Fibroblast of skin of scalp (primary cell): ENCODE measurements at places on chromosomes 11 and 22.

- peak; percentile 12 for DNase-seq
Observed at GRCh38 chr22:19398206-19398605, 33.3 kb downstream of the HIRA start.

GRCh38 chr11:17428925-17429324 is 40.5 kb upstream of the KCNJ11 start:
- DNase-seq: no peak

GRCh38 chr22:22431271-22432220 is 77.0 kb downstream of the ZNF280B start:
- peak; percentile 47 for DNase-seq

- no peak for DNase-seq
Observed at GRCh38 chr11:128550261-128550821, 37.0 kb downstream of the ETS1 start.

- DNase-seq: no peak
Observed at GRCh38 chr22:50739279-50739691, 1.3 kb downstream of the ACR start.

GRCh38 chr11:76654298-76654851 is 16.2 kb downstream of the LRRC32 start:
- DNase-seq: peak; percentile 87

DNA sequence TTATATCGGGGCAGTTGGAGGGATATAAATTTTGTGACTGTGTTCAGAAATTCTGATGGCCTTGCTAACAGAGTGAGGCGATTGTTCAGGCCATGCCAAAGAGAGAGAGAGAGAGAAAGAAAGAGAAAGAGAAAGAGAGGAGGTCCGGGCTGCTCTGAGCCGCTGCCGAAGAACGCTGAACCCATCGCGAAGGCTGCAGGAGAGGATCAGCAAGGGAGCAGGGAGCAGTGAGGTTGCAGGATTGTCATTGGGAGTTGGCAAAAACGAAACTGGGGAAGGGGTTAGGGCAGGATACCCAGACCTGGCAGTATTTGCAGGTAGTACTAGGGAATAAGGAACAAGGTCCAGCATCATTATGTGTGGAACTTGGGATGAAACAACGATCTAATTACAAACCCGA is 537.1 kb downstream of the INSC start:
- no peak for DNase-seq

GRCh38 chr11:71251761-71252268 is 562 bp downstream of the SHANK2 start:
- DNase-seq: peak; percentile 5

GRCh38 chr11:12897390-12897789 is 111.7 kb upstream of the RASSF10 start:
- DNase-seq: no peak

DNA sequence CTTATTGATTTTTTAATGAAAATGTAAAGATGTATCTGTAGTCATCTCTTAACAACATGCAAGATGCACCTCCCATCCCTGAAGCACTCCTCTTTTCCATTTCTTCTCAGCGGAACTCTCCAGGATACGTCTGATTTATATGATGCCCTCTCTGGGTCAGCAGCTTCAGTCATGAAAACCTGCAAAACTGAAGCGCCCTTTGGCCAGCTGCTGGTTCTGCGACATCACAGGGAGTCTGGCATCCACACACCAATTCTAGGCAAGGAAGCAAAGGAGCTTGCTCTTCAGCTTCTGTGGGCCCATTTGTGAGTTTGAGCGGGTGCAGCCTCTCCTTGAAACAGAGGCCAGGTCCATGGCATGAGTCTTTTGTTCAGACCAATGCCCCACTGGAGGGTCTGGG is 1253.3 kb downstream of the TBC1D22A start:
- no peak for DNase-seq

GRCh38 chr11:109267293-109268095 is 154.5 kb upstream of the C11orf87 start:
- DNase-seq: no peak

DNA sequence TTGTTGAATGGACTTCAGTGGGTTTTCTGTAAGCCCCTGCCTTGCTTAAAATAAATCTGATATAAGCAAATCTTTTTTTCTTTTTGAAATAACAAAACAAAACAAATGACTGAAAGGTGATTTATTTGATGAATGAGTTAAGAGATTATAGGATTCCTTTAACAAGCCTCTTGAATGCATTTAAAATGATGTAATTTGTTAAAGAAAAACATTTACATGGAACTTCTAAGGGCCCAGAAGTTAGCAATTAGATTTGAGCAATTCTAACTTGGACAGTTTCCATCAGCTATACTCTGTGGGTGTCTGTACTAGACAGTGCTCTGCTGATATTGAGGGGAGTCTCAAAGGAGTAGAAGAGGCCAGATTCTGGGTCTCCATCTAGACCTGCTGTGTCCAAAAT is 143.5 kb upstream of the RAG2 start:
- no peak for DNase-seq

GRCh38 chr11:129375751-129376657 is at the start of gene BARX2:
Gene BARX2, plus strand, starts transcription at chr11:129375848. Its CDS starts 188 bp downstream, at chr11:129376036.
- peak; percentile 55 for DNase-seq

GRCh38 chr11:110951950-110952503 is 239.8 kb upstream of the ARHGAP20 start:
- no peak for DNase-seq

- DNase-seq: no peak
Observed at GRCh38 chr11:42625757-42626665, 685.8 kb upstream of the API5 start.

DNA sequence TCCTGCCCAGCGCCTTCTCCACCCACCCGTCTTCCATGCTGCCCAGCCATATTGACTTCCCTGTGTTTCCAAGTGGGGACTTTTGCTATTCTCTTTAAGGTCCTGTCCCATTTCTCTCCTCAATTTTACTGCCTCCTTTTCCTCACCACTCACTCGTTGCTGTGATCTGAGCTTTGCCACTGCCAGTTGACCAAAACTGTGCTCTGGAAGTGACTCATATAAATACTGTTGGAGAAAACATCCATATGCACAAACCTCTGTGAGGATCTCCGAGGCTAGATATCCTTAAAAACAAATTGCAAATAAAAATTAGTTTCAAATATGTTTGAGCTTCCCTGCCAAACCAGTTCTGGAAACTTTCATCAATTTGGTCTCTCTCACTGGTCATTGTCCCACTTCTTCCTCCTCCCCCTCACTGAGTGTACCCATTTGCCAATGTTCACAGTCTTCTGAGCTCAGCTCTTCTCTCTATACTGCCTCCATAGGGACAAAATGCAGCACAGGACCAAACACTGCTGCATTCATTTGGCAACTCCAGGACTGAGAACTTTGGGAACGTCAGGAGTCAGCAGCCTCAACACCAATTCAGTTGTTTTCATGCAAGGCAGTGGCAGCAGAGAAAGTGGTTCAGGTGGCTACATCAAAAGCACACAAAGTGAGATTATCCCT is 34.0 kb upstream of the MMP13 start:
- peak; percentile 27 for DNase-seq

GRCh38 chr11:120044011-120044675 is 93.8 kb downstream of the TRIM29 start:
- no peak for DNase-seq

GRCh38 chr22:19522190-19522880 is 1.9 kb downstream of the CLDN5 start:
- DNase-seq: no peak

DNA sequence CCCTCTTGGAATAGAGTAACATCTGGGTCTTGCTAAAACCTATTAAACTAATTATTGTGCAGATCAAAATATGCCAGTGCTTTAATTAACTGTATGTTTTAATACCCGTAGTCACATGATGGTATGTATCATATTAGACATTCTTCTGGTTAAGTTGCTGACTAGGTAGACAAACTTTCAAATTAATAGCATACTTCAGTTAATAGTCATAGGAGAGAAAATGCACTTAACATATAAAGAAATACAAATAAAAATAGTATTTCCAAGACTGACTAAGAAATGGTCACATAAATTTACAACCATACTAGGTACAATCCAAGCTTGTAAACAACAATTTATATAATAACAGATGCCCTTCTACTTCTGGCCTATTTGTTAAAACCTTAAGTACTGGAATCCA is 7.6 kb upstream of the EXPH5 start:
- peak; percentile 25 for DNase-seq

DNA sequence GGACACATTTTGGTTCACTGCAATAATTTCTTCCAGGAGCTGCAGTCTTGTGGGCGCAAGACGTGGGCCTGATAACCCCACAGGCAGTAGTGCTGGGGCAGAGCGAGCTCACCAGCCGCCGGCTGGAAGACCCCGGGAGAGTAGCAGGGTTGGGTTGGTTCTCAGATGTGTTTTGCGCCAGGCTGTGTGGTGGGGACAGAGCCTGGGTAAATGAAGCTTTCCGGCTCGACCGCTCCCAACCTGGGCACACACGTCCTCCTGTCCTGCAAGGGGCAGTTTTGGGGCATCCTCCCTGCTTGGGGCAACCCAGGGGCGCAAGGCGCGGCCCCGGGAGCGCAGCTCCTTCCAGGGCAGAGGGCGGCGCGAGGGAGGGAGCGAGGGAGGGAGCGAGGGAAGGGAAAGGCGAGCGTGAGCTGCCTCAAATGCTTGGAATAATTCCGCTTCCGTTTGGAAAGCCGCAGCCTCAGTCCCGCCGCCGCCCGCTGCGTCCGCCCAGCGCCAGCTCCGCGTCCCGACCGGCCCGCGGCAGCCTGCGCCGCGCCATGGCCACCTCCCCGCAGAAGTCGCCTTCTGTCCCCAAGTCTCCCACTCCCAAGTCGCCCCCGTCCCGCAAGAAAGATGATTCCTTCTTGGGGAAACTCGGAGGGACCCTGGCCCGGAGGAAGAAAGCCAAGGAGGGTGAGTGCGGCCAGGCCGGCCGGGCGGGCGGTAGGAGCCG is at the start of gene PARVA:
PARVA (plus strand) TSS at position 466 of the 718 bp plus-strand sequence; CDS start at position 543, 77 bp downstream.
- peak; percentile 93 for DNase-seq

GRCh38 chr22:42919199-42919598 is 62.1 kb upstream of the ARFGAP3 start:
- DNase-seq: peak; percentile 80

DNA sequence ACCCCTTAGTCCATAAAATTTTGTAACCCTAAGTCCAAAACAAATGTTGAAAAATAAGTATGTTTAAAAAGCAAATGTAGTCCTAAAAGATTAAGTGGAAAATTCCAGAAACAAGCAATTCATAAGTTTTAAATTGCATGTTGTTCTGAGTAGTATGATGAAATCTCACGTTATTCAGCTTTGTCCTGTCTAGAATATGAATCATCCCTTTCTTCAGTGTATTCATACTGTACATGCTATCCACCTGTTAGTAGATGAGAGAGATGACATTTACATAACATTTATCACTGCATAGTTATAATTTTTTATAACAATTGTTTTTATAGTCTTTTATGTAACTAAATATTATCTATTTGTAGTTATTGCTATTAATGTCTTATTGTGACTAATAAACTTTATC is 622.3 kb upstream of the CHORDC1 start:
- DNase-seq: no peak

DNA sequence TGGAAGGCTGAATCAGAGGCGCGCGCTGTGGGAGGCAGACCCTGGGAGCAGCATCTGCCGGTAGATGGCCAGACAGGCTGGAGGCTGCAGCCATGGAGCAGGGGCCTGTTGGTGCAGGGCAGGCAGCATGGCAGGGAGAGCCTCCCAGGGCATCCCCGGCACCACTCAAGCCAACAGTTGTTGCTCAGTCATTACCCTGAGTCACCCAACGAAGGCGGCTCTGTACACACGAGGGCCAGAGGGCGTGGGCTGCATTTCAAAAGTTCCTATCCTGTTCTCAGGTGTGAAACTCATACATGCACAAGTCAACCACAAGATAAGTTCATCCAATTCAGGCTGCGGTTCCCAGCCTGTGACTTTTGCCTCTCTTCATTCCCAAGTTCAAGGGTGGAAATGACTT is 2.6 kb downstream of the ANO1 start:
- DNase-seq: no peak

- DNase-seq: no peak
Observed at GRCh38 chr11:130260080-130260627, 54.6 kb downstream of the ZBTB44 start.

DNA sequence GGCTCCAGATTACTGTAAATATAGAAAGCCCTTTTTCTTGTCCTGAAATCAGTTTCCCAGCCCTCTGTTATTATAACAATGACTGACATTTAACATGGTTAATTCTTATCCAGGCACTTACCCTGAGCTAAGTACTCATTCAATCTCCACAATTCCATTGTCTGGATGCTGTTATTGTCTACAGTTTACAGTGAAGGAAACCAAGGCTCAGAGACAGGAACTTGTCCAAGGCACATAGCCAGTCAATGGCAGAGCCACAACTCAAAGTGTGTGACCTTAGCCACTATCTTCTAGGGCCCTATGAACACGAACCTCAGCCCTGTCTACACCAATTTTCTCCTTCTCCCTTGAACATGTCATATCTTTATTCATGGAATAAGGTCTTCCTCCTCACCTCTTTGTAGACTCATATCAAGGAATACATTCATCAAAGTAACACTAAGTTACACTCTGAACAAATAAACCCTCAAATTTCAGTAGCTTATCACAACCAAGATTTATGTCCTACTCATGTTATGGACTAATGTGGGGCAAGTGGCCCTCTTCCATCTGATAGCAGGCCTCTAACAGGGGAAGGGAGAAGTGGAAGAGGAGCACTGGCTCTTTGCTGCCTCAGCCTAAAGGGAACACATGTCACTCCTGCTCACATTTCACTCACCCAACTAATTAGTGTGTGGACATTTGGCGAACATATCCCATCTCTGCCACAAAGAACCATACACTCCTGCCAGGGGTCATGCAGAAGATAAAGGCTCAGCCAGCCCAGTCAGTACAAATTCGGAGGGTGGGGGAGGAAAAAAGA is 39.3 kb upstream of the APLNR start:
- no peak for DNase-seq

GRCh38 chr11:71248251-71248570 is 4.2 kb downstream of the SHANK2 start:
- no peak for DNase-seq

DNA sequence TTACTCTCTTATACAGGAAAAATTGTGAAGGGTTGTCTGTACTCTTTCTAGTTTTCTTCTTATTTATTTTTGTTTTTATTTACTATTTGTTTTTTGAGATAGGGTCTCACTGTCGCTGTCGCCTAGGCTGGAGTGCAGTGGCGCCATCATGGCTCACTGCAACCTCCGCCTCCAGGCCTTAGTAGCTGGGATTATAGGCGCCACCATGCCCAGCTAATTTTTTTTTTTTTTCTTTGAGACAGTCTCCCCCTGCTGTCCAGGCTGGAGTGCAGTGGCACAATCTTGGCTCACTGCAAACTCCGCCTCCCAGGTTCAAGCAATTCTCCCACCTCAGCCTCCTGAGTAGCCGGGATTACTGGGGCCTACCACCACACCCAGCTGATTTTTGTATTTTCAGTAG is 18.4 kb downstream of the CUL5 start:
- DNase-seq: no peak
